B cell (primary cell): ENCODE measurements at places on chromosomes 1 and 21. TPM values are rescaled to one million over a fixed set of nuclear protein-coding genes. Genes with fewer than 3 reads are reported as not detected.

DNA sequence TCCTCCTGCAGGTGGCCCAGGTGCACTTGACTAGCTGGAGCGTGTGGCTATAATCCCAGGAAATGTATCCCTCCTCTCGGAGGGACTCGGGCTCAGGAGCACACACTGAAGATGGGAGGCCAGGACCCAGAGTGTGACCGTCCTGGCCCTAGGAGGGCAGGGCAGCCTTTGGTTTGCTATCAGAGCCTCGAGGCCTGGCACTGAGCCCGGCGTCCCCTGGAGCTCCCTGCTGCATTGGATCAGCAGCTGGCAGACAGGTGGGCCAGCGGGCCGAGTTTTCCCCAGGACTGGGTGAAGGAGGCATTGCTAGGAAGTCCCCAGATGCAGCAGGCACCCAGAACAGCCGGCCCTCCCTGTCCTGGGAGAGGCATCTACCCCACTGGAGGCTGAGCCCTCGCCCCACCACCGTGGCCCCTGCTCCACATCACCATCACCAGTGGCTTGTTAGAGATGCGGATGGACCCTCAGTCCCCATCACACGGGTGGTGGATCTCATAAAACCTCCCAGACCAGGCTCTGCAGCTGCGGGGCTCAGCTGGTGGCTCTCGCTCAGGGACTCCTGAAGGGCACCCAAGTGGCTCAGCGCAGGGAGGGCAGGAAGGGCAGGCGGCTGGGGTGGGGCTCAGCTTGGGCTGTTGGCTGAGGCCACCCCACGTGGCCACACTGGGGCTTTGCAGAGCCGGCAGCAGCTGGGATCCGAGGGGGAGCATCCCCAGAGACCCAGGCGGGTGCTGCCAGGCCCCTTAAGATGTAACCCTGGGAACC, 32.7 kb upstream of the POFUT2 start:
- no peak overlapping the region for H3K4me3 ChIP-seq
- H3K4me1 ChIP-seq: peaks cover 10% of the 10 kb centered on the region
- H3K36me3 ChIP-seq: no peaks in the 10 kb centered on the region
- no peak for DNase-seq
- H3K27me3 ChIP-seq: no peaks in the 10 kb centered on the region

DNA sequence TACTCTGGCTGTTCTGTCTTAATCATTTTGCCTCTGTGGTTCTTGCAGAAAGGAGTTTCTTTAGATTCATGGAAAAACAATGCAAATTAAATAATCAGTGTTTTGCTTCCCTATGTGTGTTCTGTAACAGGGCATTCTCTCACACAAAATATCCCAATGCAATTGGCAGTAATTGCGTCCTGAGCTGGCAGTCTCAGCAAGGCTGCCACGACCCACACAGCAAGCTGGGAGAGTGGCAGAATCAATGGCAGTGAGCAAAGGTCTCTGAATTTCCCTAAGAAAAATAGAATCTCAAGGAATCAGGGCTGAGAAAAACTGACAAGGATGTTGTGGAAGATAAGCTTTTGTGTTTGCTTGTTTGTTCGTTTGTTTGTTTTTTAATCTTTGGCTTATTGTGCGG, 198.1 kb upstream of the ST6GALNAC5 start:
- no peaks in the 10 kb centered on the region for H3K4me1 ChIP-seq
- no peaks in the 10 kb centered on the region for H3K36me3 ChIP-seq
- H3K27ac ChIP-seq: no peak overlapping the region
- H3K4me3 ChIP-seq: no peak overlapping the region
- no peak for DNase-seq

GRCh38 chr1:162666006-162666645, 33.9 kb downstream of the DDR2 start:
- H3K27ac ChIP-seq: no peak overlapping the region
- no peaks in the 10 kb centered on the region for H3K4me1 ChIP-seq
- no peak overlapping the region for H3K4me3 ChIP-seq
- H3K36me3 ChIP-seq: no peaks in the 10 kb centered on the region
- no peak for DNase-seq

DNA sequence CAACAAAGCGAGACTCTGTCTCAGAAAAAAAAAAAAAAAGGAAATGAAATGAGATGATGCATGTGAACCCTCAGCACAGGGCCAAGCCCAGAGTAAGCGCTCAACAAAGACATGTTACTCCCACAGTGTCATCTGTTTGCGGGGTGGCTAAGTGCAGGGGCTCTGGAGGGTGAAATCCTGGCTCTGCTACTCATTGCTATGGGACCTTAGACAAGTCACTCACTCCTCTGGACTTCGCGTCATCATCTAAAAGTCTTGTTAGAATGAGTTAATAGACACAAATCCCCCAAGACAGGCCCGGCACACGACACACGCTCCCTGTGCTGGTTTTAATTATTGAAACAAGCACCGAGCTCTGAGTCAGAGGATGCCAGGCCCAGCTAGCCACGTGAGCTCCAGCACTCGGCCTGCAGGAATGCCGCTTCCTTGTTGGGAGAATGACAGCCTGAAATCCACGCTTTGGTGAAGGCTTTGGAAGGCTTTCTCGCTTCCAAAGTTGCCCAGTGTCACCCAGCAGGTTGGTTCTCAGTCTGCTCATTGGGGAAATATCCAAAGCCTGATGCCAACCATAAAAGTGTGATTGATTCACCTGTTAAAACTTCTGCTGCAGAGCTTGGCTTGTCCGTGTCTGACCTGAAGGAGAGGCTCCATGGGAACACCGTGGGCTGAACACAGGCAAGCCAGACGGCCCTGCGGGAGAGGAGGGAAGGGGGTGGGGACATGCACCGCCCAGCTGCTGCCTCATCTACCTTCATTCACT, 36.7 kb upstream of the TARDBP start:
- no peaks in the 10 kb centered on the region for H3K36me3 ChIP-seq
- no peak overlapping the region for H3K4me3 ChIP-seq
- H3K4me1 ChIP-seq: no peaks in the 10 kb centered on the region
- DNase-seq: no peak
- H3K27ac ChIP-seq: no peak overlapping the region

- peaks cover 20% of the 10 kb centered on the region for H3K36me3 ChIP-seq
- DNase-seq: no peak
- peaks cover 13% of the 10 kb centered on the region for H3K4me1 ChIP-seq
- H3K4me3 ChIP-seq: no peak overlapping the region
- H3K27ac ChIP-seq: no peak overlapping the region
These were observed 1.8 kb downstream of the MRPS21 start for GRCh38 chr1:150295476-150295875.

DNA sequence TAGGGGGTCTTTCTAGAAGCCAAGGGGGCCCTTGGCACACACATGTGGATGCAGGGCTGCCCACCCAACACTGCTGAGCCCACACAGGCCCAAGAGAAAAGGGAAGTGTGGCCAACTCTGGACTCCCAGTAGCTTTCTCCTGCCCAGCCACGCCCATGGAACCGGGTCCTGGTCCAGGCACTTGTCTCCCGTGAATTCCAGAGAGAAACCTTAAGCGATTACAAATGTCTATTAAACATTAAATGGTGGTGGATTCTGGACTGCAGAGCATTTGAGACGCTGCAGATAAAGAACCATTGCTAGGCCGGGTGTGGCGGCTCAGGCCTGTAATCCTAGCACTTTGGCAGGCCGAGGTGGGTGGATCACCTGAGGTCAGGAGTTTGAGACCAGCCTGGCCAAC, 100.6 kb upstream of the ARHGEF16 start:
- no peak overlapping the region for H3K4me3 ChIP-seq
- no peak overlapping the region for H3K27ac ChIP-seq
- H3K27me3 ChIP-seq: peaks cover 4% of the 10 kb centered on the region
- H3K4me1 ChIP-seq: no peaks in the 10 kb centered on the region

DNA sequence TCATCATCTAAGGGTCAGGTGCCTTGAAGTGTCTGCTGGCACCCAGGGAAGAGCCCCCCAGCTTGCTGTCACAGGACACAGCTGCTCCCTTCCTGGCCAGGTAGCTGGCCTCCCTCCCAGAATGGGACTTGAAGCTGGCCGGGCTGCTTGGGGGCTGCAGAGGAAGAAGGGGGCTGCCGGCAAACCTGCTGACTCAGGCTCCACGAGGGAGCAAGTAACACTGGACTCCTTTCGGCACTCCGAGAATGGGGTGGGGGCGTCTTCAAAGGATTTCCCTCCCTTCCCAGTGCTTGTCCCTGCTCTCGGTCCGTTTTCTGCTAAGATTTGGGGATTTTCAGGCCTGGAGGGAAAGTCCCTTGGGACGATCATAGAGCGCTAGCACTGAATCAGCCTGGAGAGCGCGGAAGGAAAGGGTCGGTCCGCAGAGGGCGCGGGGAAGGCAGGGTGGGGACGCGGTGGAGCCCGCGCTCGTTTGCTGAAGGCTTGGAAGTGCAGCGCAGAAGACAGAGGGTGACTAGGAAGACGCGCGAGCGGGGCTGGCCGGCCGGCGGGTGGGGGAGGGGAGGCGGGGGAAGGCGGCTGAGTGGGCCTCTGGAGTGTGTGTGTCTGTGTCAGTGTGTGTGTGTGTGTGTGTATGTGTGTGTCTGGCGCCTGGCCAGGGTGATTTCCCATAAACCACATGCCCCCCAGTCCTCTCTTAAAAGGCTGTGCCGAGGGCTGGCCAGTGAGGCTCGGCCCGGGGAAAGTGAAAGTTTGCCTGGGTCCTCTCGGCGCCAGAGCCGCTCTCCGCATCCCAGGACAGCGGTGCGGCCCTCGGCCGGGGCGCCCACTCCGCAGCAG, at the start of gene CSF1:
Gene CSF1, plus strand, starts transcription at position 727 of the 840 bp plus-strand sequence. CDS start 175 bp downstream, outside the sequence.
- H3K27me3 ChIP-seq: peaks cover 40% of the 10 kb centered on the region
- peak within 1 kb of the TSS; percentile 72 for H3K4me3 ChIP-seq
- H3K27ac ChIP-seq: no peak within 1 kb of the TSS
- DNase-seq: peak; percentile 69
- H3K36me3 ChIP-seq: no peaks in the 10 kb centered on the region

GRCh38 chr21:17693801-17694200, 81.1 kb upstream of the BTG3 start:
- H3K4me3 ChIP-seq: no peak overlapping the region
- DNase-seq: no peak

DNA sequence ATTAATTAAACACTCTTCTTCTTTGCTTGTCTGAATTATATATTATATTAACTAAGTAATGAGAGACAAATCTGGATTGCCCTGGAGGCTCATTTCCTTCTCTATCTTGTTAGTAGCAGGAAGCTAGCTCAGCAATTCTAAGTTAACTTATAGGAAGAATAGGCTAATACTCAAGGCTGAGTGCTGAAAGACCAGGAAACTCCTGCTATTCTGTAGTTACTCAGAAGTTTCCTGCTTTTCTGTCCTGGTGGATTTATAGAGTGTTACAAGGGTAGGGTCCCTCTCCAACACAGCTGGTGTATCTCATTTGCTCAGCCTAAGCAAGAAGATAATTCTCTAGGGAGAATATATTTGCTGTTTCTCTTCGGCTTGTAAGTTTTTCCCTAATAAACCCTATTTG, 29.2 kb downstream of the HSPA13 start:
- H3K4me1 ChIP-seq: no peaks in the 10 kb centered on the region
- no peaks in the 10 kb centered on the region for H3K36me3 ChIP-seq
- no peak for DNase-seq

DNA sequence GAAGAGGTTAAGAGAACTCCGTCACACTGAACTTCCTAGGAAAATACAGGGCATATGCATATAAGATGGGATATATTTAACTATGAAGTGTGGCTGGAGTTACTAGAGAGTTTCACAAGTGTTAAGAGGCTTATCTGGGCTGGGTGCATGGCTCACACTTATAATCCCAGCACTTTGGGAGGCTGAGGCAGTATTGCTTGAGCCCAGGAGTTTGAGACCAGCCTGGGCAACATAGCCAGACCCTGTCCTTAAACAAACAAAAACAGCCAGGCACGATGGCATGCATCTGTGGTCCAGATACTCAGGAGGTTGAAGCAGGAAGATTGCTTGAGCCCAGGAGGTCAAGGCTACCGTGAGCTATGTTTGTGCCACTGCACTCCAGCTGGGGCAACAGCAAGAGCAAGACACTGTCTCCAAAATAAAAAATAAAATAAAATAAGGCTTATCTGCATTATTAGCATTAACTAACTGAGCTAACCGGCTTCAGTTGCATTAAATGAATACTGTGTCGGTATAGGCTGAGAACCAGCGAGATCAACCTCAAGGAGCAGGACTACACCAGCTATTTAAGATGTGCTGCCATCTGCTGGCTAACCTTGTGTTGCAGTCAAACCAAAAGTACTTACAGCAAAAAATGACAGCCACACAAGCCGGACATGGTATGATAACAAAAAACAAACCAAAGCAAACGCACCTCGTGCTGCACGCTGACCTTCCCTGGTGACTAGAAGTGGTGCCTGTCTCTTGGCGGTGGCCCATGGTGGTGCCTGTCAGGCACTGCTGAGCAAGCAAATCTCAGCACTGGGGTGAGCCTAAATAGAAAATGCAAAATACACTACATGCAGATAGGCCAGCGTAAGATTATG, 19.7 kb upstream of the RBBP5 start:
- no peaks in the 10 kb centered on the region for H3K36me3 ChIP-seq
- H3K27ac ChIP-seq: no peak overlapping the region
- H3K4me3 ChIP-seq: no peak overlapping the region
- peak; percentile 85 for DNase-seq
- no peaks in the 10 kb centered on the region for H3K27me3 ChIP-seq
- H3K4me1 ChIP-seq: peaks cover 15% of the 10 kb centered on the region

GRCh38 chr1:182198006-182198605, 136.6 kb upstream of the ZNF648 start:
- no peak for DNase-seq
- no peak overlapping the region for H3K4me3 ChIP-seq
- no peak overlapping the region for H3K27ac ChIP-seq
- no peaks in the 10 kb centered on the region for H3K36me3 ChIP-seq

DNA sequence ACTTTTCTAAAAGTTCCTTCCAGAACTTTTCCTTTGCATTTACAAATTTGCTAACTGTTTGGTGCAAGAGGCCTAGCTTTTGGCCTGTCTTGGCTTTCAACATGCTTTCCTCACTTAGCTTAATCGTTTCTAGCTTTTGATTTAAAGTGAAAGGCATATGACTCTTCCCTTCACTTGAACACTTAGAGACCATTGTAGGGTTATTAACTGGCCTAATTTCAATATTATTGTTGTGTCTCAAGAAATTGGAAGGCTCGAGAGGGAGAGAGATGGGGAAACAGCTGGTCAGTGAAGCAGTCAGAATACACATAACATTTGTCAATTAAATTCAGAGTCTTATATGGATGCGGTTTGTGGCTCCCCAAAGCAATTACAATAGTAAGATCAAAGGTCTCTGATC, 63.0 kb upstream of the MPC2 start:
- peaks cover 9% of the 10 kb centered on the region for H3K36me3 ChIP-seq
- no peaks in the 10 kb centered on the region for H3K27me3 ChIP-seq
- H3K4me3 ChIP-seq: no peak overlapping the region

DNA sequence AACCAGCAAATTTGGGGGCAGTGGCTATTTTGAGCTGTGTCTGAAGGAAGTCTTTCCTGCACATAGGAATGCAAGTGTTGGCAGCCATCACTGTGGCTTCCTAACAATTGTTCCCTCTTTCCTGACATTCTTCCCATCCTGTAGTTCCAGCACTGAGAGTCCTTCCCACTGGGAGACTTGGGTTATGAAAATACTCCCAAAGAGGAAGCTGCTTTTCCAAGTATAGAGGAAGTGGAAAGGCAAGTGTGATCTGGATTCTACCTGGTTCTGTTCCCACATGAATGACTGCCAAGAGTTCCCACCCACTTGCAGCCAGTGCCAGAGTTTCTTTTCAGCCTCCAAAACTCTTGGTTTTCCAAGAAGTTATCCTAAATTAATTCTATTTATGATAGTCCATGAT, 98.5 kb upstream of the CD53 start:
- no peak overlapping the region for H3K4me3 ChIP-seq
- peaks cover 8% of the 10 kb centered on the region for H3K4me1 ChIP-seq
- DNase-seq: no peak

SVBP gene
- total RNA-seq: 21.9 and 23.2 TPM in 2 replicates

IL19 gene
- total RNA-seq: 0.24 and 0.27 TPM in 2 replicates

DCST2 gene
- 0.89 and 0.90 TPM in 2 replicates for total RNA-seq

AUNIP gene
- 0.27 TPM in 1 of 2 replicates, not detected in the other for total RNA-seq

CRYAA gene
- total RNA-seq: not detected in 2 replicates

RGS2 gene
- total RNA-seq: 224 and 232 TPM in 2 replicates

SLC30A2 gene
- total RNA-seq: not detected in 2 replicates

ZSCAN20 gene
- total RNA-seq: 3.7 and 5.3 TPM in 2 replicates

MRPL20 gene
- 119 and 129 TPM in 2 replicates for total RNA-seq

KCNQ4 gene
- 0.20 and 0.34 TPM in 2 replicates for total RNA-seq
